ENCODE measurements at places on chromosomes 4 and X. TPM values are rescaled to one million over a fixed set of nuclear protein-coding genes. Genes with fewer than 3 reads are reported as not detected.
A peak's percentile ranks its signal among the peaks of the same experiment; 100 is the strongest.

CMC4 gene
- 5.9 TPM for total RNA-seq

- DNase-seq = no peak
Measured at GRCh38 chr4:17702641-17703040, 78.8 kb downstream of the FAM184B start.

- peak; percentile 12 for DNase-seq
Measured at GRCh38 chrX:13428053-13428786, 108.4 kb upstream of the ATXN3L start.

DNA sequence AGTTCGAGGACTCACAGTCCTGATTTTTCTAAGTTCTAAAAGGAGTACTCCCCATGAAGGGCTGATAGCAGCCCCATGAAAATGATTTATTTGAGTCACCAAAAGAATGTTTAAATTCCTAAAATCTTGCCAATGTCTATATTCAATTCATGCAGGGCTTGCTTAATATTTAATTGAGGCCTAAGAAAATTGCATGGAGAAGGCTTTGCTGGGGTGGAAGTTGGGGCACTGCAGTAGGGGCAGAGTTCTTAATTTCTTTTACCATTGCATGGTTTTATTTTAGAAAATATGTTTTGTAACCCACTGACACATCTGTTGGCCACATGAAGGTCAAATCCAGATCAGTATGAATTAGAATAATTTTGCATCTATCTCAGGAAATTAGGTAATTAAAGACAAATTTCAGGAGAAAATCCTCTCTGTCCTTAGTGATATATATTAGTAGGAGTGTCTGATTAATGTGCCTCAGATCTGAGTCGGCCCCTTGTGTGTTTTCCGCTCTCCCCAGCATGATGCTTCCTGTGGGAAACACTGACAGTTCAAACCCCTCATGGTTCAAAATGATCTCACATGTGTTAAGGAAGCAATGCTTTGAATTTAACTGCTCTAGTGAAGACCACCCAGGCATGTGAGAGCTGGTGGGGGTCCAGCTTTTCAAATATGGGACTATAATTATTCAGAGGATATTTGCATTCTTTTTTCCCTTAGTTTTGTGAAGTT is 54.0 kb upstream of the EGFL6 start:
- no peak for DNase-seq

- DNase-seq = no peak
Measured at GRCh38 chrX:40947276-40947675, 138.0 kb upstream of the USP9X start.

DNA sequence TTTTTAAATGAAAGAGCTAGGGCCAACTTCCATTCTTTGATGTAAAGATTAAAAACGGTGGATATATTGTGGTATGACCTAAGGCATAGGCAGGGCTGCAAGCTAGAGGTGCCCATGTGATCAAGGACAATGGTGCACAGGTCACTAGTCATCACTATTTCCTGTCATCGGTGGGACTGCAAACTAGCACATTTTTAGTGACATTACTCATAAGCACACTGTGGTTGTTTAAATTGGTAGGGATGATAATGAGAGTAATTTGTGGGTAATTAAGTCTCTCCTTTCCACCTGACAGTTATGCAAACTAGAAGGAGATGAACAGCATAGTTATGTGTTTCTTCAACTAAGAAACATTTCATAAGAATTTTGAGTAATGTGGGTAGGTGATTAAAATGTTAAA is 85.4 kb downstream of the GPRIN3 start:
- no peak for DNase-seq

DNA sequence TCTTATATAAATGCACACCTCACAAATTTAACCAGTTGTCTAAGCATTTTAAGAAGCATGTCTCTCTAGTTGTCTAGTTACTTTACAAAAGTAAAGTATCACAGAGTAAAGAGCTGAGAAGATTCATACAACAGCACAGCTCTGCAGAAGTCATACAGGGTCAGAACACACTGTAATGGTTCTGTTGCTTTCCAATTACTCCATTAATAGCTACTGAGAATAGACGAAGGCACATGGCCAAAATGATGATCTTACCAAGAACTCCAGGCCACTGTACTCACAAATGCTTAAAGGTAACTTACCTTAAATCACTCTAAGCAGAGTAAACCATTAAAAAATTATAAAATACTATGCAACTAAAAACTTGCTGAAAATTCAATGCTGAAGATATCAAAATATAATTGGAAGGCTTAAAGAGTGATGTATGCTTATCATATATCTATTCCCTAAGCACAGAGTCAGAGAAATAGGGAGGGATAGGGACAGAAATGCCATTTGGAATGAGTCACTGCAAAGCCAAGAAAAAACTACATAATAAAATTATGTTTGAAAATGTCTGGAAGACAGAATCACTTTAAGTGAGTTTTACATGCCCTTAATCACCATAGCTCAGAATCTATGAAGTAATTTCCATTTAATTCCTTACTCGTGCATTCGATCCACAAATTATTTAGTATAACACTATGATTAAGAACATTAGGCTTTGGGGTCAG is 71.0 kb downstream of the DDX60L start:
- DNase-seq = no peak

DNAAF6 gene
- total RNA-seq = not detected

- no peak for DNase-seq
Measured at GRCh38 chr4:1011666-1012033, 224 bp downstream of the FGFRL1 start.

MAGED4 gene
- 76.9 TPM for total RNA-seq

PDCL2 gene
- total RNA-seq = 0.21 TPM

- no peak for DNase-seq
Measured at GRCh38 chr4:113243312-113243711, 193.9 kb downstream of the ANK2 start.

DNA sequence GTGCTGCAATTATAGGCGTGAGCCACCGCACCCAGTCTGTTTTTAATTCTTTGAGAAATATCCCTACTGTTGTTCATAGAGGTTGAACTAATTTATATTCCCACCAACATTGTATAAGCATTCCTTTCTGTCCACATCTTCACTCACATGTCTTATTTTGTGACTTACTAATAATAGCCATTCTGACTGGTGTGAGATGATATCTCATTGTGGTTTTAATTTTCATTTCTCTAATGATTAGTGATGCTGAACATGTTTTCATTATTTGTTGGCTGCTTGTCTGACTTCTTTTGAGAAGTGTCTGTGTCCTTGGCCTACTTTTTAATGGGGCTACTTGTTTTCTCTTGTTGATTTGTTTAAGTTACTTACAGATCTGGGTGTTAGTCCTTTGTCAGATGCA is 310.9 kb upstream of the MAOA start:
- DNase-seq = no peak

GRCh38 chr4:113537628-113538027 is 223.9 kb downstream of the CAMK2D start:
- no peak for DNase-seq

VCX gene
- total RNA-seq = 1.3 TPM

DNA sequence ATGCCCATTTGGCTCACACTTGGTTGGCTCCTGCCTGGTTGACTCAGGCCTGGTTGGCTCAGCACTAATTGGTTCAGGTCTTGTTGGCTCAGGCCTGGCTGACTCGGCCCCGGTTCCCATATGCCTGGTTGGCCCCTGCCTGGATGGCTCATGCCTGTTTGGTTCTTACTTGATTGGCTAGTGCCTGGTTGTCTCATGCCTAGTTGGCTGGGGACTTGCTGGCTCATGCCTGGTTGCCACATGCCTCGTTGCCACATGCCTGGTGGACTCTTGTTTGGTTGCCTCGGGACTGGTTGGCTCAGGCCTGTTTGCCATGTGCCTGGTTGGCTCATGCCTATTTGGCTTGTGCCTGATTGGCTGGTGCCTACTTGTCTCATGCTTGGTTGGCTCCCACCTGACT is 103.7 kb downstream of the APOOL start:
- DNase-seq = no peak

DNA sequence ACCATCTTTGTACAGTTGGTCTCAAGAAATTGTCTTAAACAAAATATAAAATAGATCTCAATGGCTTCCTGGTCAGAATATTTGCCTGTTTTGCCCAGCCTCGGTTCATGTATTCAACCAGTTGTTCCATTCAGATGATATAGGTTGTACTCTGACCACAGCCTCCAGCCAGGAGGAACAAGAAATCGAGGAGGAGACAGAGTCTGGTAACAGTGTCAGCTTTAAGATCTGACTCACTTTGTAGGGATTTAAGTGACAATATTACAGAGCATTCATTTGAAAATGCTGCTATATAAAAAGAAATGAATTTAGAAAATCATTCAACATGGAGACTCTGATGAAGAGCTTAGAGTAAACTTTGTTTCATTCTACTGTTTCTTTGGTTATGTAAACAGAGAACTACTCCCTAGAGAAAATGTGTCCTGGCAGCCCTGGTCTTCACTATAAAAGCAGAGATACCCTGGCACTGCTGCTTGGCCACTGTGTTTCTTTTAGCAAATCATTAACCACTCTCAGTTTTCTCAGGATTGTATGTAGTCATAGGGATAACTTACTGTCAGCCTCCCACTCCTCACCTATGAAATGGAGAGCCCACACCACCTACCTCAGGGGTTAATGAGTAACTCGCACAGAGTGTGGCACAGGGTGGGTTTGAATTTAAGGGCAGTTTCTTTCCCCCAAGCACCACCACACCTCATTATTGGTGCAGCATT is 53.5 kb downstream of the PAGE2 start:
- no peak for DNase-seq

DNA sequence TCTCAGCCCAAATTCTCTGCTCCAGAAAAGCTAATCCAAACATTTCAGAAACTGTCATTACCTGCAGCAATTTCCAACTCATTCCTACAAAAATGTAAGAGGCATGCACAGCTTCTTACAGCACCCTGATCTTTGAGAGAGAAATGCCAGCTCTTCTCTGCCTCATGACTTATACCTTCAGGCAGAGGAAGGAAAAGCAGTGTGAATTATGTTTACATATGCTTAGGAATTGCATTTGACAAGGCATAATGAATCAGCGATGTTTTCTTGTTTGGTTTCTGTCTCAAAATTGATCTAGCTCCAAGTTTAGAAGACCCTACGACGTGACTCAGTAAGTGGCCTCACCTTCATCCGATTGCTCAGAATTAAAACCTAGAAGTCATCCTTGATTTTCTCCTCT is 21.8 kb upstream of the AGA start:
- DNase-seq = no peak

TCP11X2 gene
- 0.82 TPM for total RNA-seq

PLAC8 gene
- 1.4 TPM for total RNA-seq

S100G gene
- total RNA-seq = not detected

- DNase-seq = peak; percentile 56
Measured at GRCh38 chr4:150581641-150582051, 305 bp upstream of the MAB21L2 start.

GRCh38 chr4:64384237-64385203 is 24.7 kb downstream of the TECRL start:
- no peak for DNase-seq

DNA sequence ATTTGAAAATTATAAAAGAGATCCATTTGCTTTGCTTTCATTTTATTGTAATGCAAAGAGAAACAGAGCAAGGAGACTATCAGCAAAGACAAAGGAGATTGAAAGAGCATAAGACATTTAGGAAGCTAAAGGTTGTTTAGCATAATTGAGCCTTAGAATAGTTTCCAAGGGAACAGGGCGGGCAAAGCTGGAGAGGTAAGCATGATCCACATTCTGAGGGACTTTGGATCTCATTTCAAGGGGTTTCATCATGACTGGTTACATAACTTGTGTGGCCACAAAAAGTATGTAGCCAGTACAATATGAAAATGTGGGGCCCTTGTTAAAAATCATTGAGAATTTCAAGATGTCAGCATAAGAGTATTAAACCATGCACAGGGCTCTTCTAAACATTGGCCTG is 406.5 kb downstream of the RPA4 start:
- no peak for DNase-seq

GRCh38 chr4:58048491-58048890 is 938.3 kb upstream of the IGFBP7 start:
- no peak for DNase-seq

SERTM2 gene
- 0.18 TPM for total RNA-seq

- no peak for DNase-seq
Measured at GRCh38 chrX:47864300-47864699, 27.6 kb downstream of the ZNF81 start.

GRCh38 chrX:150548251-150548650 is 20.2 kb upstream of the MTM1 start:
- no peak for DNase-seq

IL2 gene
- total RNA-seq = 0.64 TPM

- DNase-seq = peak; percentile 26
Measured at GRCh38 chrX:135516376-135516775, 4.1 kb upstream of the INTS6L start.

- DNase-seq = no peak
Measured at GRCh38 chr4:16125571-16126445, 42.0 kb upstream of the PROM1 start.

GRCh38 chrX:72526534-72527508 is 45.8 kb downstream of the HDAC8 start:
- no peak for DNase-seq

GRCh38 chr4:72951147-72951546 is 118.4 kb downstream of the COX18 start:
- DNase-seq = no peak

DNA sequence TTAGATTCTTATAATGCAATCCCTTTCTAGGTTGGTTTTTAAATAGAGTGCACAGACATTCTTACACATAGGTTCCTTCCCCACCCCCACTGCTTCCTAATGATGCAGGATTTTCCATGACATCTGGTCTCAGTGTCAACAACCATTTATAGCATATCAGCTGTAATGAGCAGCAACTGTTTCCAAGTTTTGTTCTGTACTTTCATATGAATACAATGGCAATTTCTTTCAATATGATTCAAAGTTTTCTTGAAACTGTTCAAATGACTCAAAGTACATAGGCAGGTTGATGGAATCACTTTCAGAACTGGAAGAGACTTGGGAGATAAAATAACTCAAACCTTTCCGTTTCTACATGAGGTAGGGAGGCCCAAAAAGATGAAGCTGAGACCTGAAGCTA is 220.7 kb downstream of the CAMK2D start:
- no peak for DNase-seq

SPANXA1 gene
- total RNA-seq = not detected

- DNase-seq = no peak
Measured at GRCh38 chr4:40622913-40623312, 6.8 kb downstream of the RBM47 start.

GRCh38 chr4:86856896-86857295 is 7.7 kb upstream of the SLC10A6 start:
- DNase-seq = no peak

- DNase-seq = no peak
Measured at GRCh38 chr4:134337574-134337973, 136.0 kb upstream of the PABPC4L start.

GRCh38 chrX:136662104-136662503 is 14.1 kb downstream of the CD40LG start:
- no peak for DNase-seq

DNA sequence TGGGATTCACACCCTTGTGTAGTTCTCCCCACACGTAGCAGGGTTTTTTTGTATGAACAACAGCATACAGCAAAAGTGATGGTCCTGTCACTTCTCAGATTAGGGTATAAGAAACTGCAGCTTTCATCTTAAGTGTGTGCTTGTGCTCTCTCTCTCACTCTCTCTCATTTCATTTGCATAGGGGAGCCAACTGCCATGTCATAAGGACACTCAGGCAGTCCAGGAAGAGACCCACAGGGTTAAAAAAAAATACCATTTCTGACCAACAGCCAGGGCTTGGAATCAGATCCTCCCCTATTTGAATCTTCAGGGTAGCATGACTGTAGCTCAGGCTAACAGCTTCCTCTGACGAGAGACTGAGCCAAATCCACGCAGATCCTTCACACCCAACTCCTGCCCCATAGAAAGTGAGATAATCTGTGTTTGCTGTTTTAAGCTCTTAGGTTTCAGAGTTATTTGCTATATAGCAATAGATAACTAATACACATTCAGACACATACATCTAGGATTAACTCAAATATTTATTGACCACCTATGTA is 331.2 kb downstream of the PAPSS1 start:
- no peak for DNase-seq
